ENCODE measurements at places on chromosomes 2 and 18.

GRCh38 chr2:20071397-20072383 lies 20.3 kb upstream of the LAPTM4A start:
- no peak for DNase-seq

- DNase-seq: no peak
Observed at GRCh38 chr2:69639266-69639665, 4.3 kb downstream of the AAK1 start.

GRCh38 chr2:22604136-22604535 lies 780.8 kb upstream of the KLHL29 start:
- DNase-seq: no peak

DNA sequence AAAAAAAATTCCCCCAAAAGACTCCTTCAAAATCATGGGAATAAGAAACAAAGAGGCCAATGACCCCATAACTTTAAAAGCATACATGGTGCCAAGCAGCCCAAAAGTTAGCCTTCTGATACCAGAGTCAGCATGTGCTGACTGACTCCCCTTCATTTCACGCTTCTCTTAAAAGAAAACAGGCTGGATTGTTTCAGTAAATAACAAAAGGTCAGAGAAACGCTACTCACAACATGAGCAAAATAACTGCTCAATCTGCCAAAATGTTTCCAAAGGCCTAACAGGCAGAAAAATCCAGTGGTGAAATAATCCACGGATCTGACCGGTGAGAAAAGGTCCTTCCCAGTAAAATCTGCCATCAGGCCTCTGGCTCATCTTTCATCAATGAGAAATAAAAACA lies 71.6 kb downstream of the BCL2 start:
- no peak for DNase-seq

DNA sequence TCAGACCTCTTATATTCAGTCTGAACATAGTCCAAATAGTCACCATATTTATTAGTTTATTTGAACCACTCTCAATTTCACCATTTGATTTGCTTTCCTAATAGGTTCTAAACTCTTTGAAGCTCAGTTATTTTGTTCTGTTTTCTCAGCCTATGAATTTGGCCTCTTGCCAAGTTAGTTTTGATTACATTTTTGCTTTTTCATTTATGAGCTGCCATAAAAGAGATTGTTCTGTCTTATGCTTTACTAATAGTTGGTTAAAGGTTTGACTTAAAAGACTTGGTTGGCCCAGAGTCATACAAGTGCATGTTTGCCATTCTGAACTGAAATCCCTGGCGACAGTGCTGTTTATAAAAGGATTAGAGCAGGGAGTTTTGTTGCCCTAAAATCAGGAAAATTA lies 85.9 kb upstream of the RANBP2 start:
- no peak for DNase-seq
